Central memory CD8-positive, alpha-beta T cell (primary cell): ENCODE measurements at places on chromosomes 2 and 18.
A peak's percentile ranks its signal among the peaks of the same experiment; 100 is the strongest.

GRCh38 chr2:61770298-61770697 lies 83.6 kb downstream of the FAM161A start:
- no peaks in the 10 kb centered on the region for H3K27me3 ChIP-seq
- H3K4me3 ChIP-seq = no peak overlapping the region
- H3K4me1 ChIP-seq = no peaks in the 10 kb centered on the region
- DNase-seq = no peak
- H3K27ac ChIP-seq = no peak overlapping the region

DNA sequence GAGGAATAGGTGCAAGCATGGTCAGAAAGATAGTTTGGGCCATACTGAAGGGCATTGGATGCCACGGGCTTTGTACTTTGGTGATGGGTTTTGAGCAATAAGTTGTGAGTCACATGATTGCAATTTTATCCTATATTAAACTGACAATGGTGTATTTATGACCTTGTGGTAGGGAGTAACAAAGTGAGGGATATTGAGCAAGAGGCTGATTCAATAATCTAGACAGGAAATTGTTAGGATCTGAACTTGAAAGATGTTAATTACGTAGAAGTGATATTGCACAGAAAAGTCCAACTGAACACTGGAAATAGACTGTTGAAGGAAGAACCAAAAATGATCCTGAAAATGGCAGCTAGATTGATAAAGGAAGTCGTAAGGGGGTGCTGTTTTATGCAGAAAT lies 46.6 kb upstream of the TCF4 start:
- no peaks in the 10 kb centered on the region for H3K27me3 ChIP-seq
- DNase-seq = no peak
- H3K4me1 ChIP-seq = no peaks in the 10 kb centered on the region
- H3K27ac ChIP-seq = no peak overlapping the region

DNA sequence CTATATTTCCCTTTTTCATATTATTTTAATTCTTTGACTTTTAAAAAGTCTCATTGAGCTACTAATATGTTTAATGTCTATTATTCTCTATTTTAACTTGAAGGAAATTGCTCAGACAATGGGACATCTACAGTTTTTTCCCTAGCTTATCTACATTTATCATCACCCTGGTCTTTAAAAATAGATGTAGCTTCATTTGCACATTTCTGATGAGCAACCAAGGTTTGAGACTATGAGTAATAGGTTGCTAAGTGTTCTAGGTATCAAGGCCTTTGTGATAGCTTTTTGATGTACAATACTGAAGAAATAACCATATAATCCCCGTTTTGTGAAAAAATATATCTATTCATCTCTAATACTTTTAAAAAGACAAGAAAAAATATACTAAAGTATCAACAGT lies 47.0 kb downstream of the STAT4 start:
- DNase-seq = no peak
- no peaks in the 10 kb centered on the region for H3K27me3 ChIP-seq
- H3K36me3 ChIP-seq = peaks cover 19% of the 10 kb centered on the region
- H3K27ac ChIP-seq = no peak overlapping the region
- H3K4me3 ChIP-seq = no peak overlapping the region
- peaks cover 46% of the 10 kb centered on the region for H3K4me1 ChIP-seq

- H3K4me1 ChIP-seq = no peaks in the 10 kb centered on the region
- H3K27ac ChIP-seq = no peak overlapping the region
- no peaks in the 10 kb centered on the region for H3K27me3 ChIP-seq
- H3K4me3 ChIP-seq = no peak overlapping the region
Observed at GRCh38 chr2:4077017-4077416, 373.6 kb downstream of the DCDC2C start.

GRCh38 chr2:237618449-237618848 lies 8.9 kb upstream of the LRRFIP1 start:
- no peak overlapping the region for H3K27ac ChIP-seq
- peaks cover 6% of the 10 kb centered on the region for H3K4me1 ChIP-seq
- H3K36me3 ChIP-seq = no peaks in the 10 kb centered on the region
- H3K27me3 ChIP-seq = peaks cover 22% of the 10 kb centered on the region
- DNase-seq = no peak

- H3K4me1 ChIP-seq = peaks cover 12% of the 10 kb centered on the region
- H3K27ac ChIP-seq = no peak overlapping the region
- no peaks in the 10 kb centered on the region for H3K27me3 ChIP-seq
- peaks cover 4% of the 10 kb centered on the region for H3K36me3 ChIP-seq
Observed at GRCh38 chr2:32719933-32720716, 92.3 kb downstream of the TTC27 start.

- no peaks in the 10 kb centered on the region for H3K4me1 ChIP-seq
- H3K27me3 ChIP-seq = no peaks in the 10 kb centered on the region
- no peak overlapping the region for H3K27ac ChIP-seq
- no peak for DNase-seq
- H3K36me3 ChIP-seq = no peaks in the 10 kb centered on the region
Observed at GRCh38 chr2:76073992-76074604, 363.4 kb upstream of the GCFC2 start.

- DNase-seq = no peak
- no peak overlapping the region for H3K4me3 ChIP-seq
- no peaks in the 10 kb centered on the region for H3K36me3 ChIP-seq
Observed at GRCh38 chr2:119249855-119250717, 26.5 kb downstream of the STEAP3 start.

DNA sequence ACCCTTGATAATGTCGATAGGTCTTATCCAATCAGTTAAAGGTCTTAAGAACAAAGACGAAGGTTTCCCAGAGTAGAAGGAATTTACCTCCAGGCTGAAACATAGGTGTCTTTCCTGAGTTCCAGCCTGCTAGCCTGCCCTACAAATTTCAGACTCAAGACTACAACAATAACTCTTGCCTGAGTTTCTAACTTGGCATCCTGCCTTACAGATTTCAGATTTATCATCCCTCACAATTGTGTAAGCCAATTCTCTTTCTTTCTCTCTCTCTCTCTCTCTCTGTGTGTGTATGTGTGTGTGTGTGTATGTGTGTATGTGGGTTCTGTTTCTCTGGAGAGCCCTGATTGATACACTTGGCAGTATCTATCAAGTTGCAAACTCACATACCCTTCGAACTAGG lies 37.2 kb upstream of the B4GALT6 start:
- H3K27me3 ChIP-seq = peaks cover 25% of the 10 kb centered on the region
- H3K27ac ChIP-seq = no peak overlapping the region
- H3K4me3 ChIP-seq = no peak overlapping the region
- no peak for DNase-seq

GRCh38 chr2:218893349-218894150 lies 12.9 kb downstream of the WNT10A start:
- peaks cover 48% of the 10 kb centered on the region for H3K36me3 ChIP-seq
- peak overlapping the region; percentile 68 for H3K4me3 ChIP-seq
- H3K27me3 ChIP-seq = peaks cover 7% of the 10 kb centered on the region
- H3K27ac ChIP-seq = peak overlapping the region; percentile 91
- DNase-seq = no peak

DNA sequence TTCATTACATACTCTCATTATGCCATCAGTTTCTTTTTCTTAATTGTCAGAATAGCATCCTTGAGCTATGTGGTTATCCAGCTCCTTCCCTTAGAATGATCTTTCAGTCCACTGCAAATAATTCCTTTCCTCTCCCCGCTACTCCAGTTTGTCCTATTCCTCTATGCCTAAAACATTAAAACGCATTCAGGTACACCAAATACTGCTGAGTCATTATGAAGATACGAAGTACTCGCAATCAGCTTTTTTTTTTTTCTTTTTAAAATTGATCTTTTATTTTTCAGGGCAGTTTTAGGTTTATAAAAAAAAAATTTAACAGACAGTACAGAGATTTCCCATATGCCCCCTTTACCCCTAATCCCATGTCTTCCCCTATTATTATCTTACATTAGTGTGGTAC lies 164.8 kb upstream of the TMEM200C start:
- no peaks in the 10 kb centered on the region for H3K4me1 ChIP-seq
- no peaks in the 10 kb centered on the region for H3K36me3 ChIP-seq
- H3K27ac ChIP-seq = no peak overlapping the region
- DNase-seq = no peak
- no peak overlapping the region for H3K4me3 ChIP-seq

- H3K4me3 ChIP-seq = no peak overlapping the region
- H3K4me1 ChIP-seq = no peaks in the 10 kb centered on the region
- H3K36me3 ChIP-seq = no peaks in the 10 kb centered on the region
- no peak for DNase-seq
- peaks cover 30% of the 10 kb centered on the region for H3K27me3 ChIP-seq
Observed at GRCh38 chr18:36711014-36711725, 117.6 kb downstream of the TPGS2 start.

GRCh38 chr2:172381275-172382027 lies 45.9 kb upstream of the ITGA6 start:
- peaks cover 26% of the 10 kb centered on the region for H3K27me3 ChIP-seq
- no peak overlapping the region for H3K4me3 ChIP-seq
- H3K4me1 ChIP-seq = no peaks in the 10 kb centered on the region
- no peaks in the 10 kb centered on the region for H3K36me3 ChIP-seq
- no peak for DNase-seq

- DNase-seq = no peak
- peak overlapping the region; percentile 63 for H3K27ac ChIP-seq
- H3K36me3 ChIP-seq = peaks cover 8% of the 10 kb centered on the region
- H3K4me1 ChIP-seq = peaks cover 73% of the 10 kb centered on the region
- H3K4me3 ChIP-seq = no peak overlapping the region
- no peaks in the 10 kb centered on the region for H3K27me3 ChIP-seq
Observed at GRCh38 chr18:9150121-9150520, 13.5 kb downstream of the ANKRD12 start.

- H3K27ac ChIP-seq = no peak overlapping the region
- no peak overlapping the region for H3K4me3 ChIP-seq
- peaks cover 51% of the 10 kb centered on the region for H3K4me1 ChIP-seq
- no peaks in the 10 kb centered on the region for H3K27me3 ChIP-seq
Observed at GRCh38 chr2:64323197-64323596, 130.8 kb upstream of the LGALSL start.

DNA sequence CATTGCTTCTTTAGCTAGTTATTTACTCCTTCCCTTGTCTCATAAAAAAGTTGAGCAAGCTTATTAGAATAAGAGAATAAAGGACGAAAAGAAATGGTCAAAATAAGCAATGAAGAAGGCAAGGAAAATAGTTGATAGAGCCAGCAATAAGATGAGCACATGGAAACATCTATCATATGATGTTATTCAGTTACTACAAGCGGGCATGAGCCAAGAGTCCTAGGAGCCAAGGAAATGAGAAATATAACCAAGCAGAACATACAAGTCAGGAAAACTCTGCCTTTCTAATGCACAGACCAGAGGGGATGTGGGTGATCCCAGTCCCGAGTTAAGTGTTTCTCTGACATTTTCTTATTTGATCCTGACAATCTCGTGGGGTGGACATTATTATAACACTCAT lies 33.9 kb downstream of the INO80C start:
- H3K36me3 ChIP-seq = no peaks in the 10 kb centered on the region
- no peak for DNase-seq
- H3K4me3 ChIP-seq = no peak overlapping the region
- no peak overlapping the region for H3K27ac ChIP-seq

DNA sequence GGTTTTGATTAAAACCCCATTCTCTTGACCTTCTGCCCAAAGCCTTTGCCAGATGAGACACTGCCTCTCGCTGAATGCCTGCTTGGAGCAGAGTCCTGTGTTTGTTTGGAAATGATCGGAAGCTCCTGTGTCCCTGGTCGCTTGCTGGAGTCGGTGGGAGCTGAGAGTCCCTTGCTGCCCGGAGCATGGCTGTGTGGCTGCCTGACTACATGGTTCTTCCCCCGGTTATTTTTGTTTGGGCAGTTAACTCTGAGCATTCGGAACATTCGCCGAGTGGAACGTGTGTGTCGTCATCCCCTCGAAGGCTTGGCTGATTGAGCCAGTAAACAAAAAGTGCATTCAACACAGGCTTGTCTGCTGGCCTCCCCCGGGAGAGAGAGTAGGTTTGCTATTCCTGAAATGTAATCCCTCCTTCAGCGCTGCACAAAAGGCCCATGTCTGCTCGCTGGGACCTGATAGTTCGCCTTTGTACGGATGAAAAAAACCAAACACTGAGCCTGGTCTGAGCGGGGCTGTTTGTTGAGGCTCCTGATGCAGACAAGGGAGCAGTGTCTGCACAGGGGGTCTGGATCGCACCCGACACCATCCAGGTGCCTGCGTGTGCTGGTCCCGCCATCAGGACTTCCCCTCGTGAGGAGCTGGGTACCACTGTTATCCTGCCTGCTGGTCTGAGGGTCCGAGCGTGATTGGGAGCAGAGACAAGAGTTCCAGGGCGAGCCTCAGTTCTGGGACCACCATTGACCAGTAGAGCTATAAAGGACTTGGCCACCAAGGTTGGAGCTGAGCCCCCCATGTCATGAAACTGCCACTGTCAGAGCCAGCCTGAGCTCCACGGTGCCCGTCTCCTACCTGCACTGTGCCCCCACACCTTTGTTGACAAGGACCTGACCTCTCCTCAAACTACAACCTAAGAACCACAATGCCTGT lies 83.8 kb downstream of the AGAP1 start:
- H3K27me3 ChIP-seq = no peaks in the 10 kb centered on the region
- H3K4me1 ChIP-seq = peaks cover 18% of the 10 kb centered on the region
- no peaks in the 10 kb centered on the region for H3K36me3 ChIP-seq
- H3K27ac ChIP-seq = no peak overlapping the region
- no peak for DNase-seq

GRCh38 chr2:197969391-197969893 lies 165.0 kb downstream of the PLCL1 start:
- no peak for DNase-seq
- H3K27me3 ChIP-seq = no peaks in the 10 kb centered on the region
- no peaks in the 10 kb centered on the region for H3K4me1 ChIP-seq
- H3K27ac ChIP-seq = no peak overlapping the region

GRCh38 chr2:241011751-241012510 lies 13.5 kb downstream of the SNED1 start:
- peaks cover 5% of the 10 kb centered on the region for H3K4me1 ChIP-seq
- no peak overlapping the region for H3K27ac ChIP-seq
- no peak for DNase-seq
- H3K4me3 ChIP-seq = no peak overlapping the region
- no peaks in the 10 kb centered on the region for H3K36me3 ChIP-seq
- H3K27me3 ChIP-seq = peaks cover 20% of the 10 kb centered on the region

- no peak for DNase-seq
- H3K27me3 ChIP-seq = peaks cover 31% of the 10 kb centered on the region
- no peak overlapping the region for H3K27ac ChIP-seq
- H3K4me1 ChIP-seq = no peaks in the 10 kb centered on the region
- no peaks in the 10 kb centered on the region for H3K36me3 ChIP-seq
- no peak overlapping the region for H3K4me3 ChIP-seq
Observed at GRCh38 chr2:109064660-109065390, 64.2 kb upstream of the SH3RF3 start.

- no peak overlapping the region for H3K4me3 ChIP-seq
- H3K27me3 ChIP-seq = peaks cover 55% of the 10 kb centered on the region
- no peaks in the 10 kb centered on the region for H3K4me1 ChIP-seq
Observed at GRCh38 chr18:62339106-62339988, 14.2 kb downstream of the TNFRSF11A start.

- no peak for DNase-seq
- H3K27ac ChIP-seq = no peak overlapping the region
- H3K36me3 ChIP-seq = no peaks in the 10 kb centered on the region
- peaks cover 9% of the 10 kb centered on the region for H3K27me3 ChIP-seq
- no peak overlapping the region for H3K4me3 ChIP-seq
Observed at GRCh38 chr18:34649080-34649479, 61.0 kb upstream of the DTNA start.
